Right lobe of liver (tissue), 6 donors: ENCODE measurements at places on chromosomes 5 and 9. TPM values are rescaled to one million over a fixed set of nuclear protein-coding genes. Genes with fewer than 3 reads are reported as not detected.

GRCh38 chr5:122114501-122114900 lies 14.8 kb upstream of the ZNF474 start:
- no peak for DNase-seq
- no peak overlapping the region for H3K27ac ChIP-seq
- H3K36me3 ChIP-seq, result no peaks in the 10 kb centered on the region
- H3K27me3 ChIP-seq, result no peaks in the 10 kb centered on the region
- no peak overlapping the region for H3K4me3 ChIP-seq

Gene UNC5A
- total RNA-seq, result not detected

- no peaks in the 10 kb centered on the region for H3K27me3 ChIP-seq
- H3K36me3 ChIP-seq, result no peaks in the 10 kb centered on the region
- H3K4me3 ChIP-seq, result no peak overlapping the region
- no peak overlapping the region for H3K27ac ChIP-seq
These were observed 85.5 kb downstream of the TEK start for GRCh38 chr9:27194401-27195091.

Gene PTGES
- total RNA-seq, result not detected

DNA sequence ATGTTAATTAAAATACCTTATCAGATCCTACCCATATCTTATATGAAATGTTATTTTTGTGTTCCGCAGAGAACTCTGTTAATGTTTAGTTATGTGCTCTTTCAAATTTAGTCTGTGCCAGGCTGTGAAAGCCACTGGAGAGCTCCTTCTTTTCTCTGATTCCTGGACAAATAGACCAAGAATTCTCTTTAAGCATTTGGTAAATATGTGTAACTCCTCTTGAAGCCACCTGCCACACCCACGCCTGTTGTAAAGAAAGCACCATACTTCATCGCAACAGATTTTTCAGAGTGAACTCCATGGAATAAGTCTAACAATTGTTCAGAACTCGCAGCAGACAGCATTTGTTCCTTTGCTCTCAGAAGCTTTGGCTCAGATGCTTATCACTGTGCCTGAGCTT lies 301.1 kb downstream of the FAM170A start:
- no peak for DNase-seq
- H3K4me1 ChIP-seq, result no peaks in the 10 kb centered on the region
- H3K36me3 ChIP-seq, result no peaks in the 10 kb centered on the region
- H3K27me3 ChIP-seq, result no peaks in the 10 kb centered on the region
- no peak overlapping the region for H3K4me3 ChIP-seq

GRCh38 chr5:1515921-1516571 lies 7.7 kb downstream of the LPCAT1 start:
- H3K4me3 ChIP-seq, result no peak overlapping the region
- H3K27me3 ChIP-seq, result no peaks in the 10 kb centered on the region
- no peaks in the 10 kb centered on the region for H3K36me3 ChIP-seq
- H3K4me1 ChIP-seq, result no peaks in the 10 kb centered on the region
- no peak overlapping the region for H3K27ac ChIP-seq

- no peak for DNase-seq
- no peak overlapping the region for H3K4me3 ChIP-seq
- H3K4me1 ChIP-seq, result peaks cover 17% of the 10 kb centered on the region
These were observed 6.8 kb upstream of the CEP120 start for GRCh38 chr5:123429993-123430392.

Gene SLCO6A1
- total RNA-seq, result not detected

Gene COL15A1
- 0.12 TPM for total RNA-seq

DNA sequence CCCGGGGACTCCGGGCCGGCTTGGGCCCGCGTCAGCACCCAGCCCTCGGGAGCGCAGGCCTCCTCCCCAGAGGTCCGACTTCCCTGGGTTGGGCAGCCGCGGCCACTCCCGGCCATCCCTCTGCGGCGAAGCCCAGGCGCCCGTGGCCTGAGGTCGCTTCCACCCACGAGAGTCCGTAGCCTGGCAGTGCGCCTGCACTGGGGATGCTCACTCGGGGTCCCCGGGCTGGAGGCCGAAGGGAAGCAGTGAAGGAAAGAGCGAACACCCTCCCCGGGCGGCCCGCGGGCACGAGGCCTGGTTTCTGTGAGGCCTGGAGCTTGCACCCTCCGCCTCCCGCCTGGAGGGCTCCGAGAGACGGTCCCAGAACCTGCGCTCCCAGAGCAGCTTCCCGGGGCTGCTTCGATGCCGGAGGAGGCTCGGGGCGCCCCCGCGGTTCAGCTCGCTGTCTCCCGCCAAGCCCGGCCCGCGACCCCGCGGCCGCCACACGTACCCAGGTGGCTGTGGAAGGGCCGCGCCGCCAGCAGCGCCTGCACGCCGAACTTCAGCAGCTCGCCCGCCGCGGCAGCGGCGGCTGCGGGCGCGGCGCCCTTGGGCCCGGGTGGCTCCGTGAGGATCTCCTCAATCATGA lies 607 bp downstream of the BARX1 start:
- peaks cover 8% of the 10 kb centered on the region for H3K4me1 ChIP-seq
- DNase-seq, result no peak
- H3K36me3 ChIP-seq, result no peaks in the 10 kb centered on the region
